ENCODE measurements at places on chromosomes 5 and 9.
A peak's percentile ranks its signal among the peaks of the same experiment; 100 is the strongest.

DNA sequence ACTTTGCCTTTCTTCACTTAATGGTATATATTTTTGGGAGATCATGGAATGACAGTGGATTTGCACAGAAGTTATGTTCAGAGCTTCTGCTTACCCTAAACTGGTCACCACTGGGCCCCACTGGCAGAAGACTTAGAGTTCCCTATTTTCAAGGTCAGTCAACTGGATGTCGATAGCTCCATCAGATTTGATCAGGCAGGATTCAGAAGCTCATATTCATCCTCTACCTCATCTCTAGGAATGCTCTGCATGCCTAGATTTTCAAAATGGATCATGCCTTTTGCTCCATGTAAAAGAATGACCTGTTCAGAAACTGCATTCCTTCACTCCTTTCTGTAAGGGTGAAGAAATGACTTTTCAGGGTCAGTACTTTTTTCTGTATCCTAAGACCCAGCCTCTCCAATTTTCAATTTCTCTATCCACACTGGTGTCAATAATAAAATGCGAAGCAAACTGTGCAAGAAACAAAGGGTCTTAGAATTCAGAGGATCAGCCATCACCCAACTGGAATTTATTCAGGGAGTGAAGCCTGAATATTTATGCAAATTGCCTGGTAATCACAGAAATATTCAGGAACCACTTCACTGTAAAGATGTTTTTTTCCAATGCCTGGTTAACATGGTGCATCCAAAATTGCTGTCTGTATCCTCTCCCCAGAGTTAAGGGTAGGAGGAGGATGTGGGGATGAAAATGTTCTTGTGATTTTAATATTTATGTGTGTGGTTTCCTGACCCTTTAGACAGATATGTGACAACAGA is 125.4 kb downstream of the DOCK2 start:
- DNase-seq = no peak

DNA sequence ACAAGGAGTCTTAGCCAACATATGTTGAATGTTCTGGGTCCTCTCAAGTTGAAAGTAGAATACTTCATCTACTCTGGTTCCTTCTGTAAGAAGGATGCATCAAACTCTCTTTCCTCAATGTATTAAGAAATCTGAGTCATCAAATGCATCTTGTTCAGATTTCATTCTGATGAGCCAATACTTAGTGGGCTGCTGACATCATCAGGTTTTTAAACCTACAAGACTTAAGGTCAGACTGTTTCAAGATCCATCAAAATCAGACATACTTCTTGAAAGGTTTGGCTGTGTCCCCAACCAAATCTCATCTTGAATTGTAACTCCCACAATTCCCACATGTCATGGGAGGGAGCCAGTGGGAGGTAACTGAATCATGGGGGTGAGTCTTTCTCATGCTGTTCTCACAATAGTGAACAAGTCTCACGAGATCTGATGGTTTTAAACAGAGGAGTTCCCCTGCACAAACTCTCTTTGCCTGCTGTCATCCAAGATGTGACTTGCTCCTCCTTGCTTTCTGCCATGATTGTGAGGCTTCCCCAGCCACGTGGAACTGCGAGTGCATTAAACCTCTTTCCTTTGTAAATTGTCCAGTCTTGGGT is 168.8 kb downstream of the RAPGEF6 start:
- no peak for DNase-seq

- DNase-seq = no peak
These were observed 181.1 kb upstream of the MEF2C start for GRCh38 chr5:89064054-89064453.

- DNase-seq = peak; percentile 26
These were observed 10.2 kb downstream of the BTNL8 start for GRCh38 chr5:180908998-180909731.

DNA sequence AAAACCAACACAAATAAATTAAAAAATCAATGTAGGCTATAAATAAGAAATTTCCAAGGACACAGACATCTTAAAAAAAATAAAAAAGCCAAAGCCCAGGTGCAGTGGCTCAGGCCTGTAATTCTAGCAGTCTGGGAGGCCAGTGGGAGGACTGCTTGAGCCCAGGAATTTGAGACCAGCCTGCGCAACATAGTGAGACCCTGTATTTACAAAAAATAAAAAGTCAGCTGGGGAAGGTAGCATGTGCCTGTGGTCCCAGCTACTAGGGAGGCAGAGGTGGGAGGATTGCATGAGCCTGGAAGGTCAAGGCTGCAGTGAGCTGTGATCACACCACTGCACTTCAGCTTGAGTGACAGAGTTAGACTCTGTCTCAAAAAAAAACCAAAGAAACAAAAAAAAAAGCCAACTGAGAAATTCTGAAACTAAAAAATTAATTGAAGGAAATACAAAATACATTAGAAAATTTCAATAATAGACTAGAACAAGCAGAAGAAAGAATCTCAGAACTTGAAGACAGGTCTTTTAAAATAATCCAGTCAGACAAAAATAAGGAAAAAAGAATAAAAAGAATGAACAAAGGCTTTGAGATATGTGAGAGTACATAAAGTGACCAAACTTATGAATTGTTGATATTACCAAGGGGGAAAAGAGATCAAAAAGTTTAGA is 149.5 kb upstream of the PANK3 start:
- DNase-seq = no peak

DNA sequence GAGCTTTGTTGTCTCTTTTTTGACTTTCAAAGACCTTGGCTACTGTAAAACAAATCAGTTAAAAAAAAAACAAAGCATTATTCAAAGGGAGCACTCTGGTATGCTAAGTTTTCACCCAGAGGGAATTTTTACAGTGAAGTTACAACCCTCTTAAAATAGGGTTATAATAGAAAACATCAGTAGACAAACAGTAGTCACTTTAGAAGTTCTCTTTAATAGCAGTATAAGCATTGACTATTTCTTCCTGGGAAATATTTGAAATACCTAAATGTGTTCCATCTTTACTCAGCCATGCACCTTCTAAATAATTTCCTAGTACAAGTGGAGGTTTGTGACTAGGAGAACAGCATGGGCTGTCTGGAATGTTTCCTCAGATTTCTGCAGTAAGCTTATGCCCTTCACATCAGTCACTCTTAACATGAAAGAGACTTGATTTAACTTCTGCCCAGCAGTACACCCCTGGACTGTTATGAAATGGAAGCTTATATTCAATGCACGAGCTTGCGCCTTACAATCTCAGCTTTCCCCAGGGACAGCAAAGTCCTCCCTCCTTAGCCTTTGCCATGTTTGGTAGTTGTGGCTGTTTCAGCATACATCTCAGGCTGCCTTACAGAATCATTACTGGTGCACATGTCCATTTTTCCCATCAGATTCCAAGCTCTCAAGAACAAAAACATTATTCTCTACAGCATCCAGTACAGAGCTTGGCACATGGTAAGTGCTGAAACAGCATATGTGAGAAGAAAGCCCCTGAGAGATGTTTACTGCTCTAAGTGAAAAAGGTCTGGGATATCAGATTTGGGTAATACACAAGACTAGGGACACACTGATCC is 191.5 kb downstream of the ZNF608 start:
- no peak for DNase-seq
